ENCODE measurements at places on chromosomes 5 and 9. TPM values are rescaled to one million over a fixed set of nuclear protein-coding genes. Genes with fewer than 3 reads are reported as not detected.

The SPATA31C1 gene
- total RNA-seq, result not detected

The KIF2A gene
- 39.7 TPM for total RNA-seq

DNA sequence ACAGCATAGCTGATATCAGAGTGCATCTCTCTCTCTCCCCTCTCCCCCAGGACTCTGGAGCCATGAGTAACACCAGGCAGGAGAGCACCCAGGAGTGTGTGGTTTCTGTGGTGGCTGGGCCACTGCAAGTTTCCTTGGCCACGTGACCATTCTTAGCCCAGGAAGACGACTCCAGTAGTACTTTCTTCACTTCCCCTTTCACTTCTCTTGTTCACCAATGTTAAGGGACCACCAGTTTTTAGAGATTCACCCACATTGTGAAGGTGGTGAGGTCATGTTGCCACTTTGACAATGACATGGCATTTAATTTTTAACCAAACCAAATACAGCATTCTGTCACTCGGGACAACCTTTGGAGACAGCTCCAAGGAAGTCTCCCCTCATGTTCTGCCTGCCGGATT lies 17.9 kb upstream of the DAPK1 start:
- no peak for DNase-seq

- DNase-seq, result no peak
These were observed 790 bp upstream of the IARS1 start for GRCh38 chr9:92294297-92294676.

The NDFIP1 gene
- 16.8 TPM for total RNA-seq

The IL33 gene
- total RNA-seq, result 2.4 TPM

DNA sequence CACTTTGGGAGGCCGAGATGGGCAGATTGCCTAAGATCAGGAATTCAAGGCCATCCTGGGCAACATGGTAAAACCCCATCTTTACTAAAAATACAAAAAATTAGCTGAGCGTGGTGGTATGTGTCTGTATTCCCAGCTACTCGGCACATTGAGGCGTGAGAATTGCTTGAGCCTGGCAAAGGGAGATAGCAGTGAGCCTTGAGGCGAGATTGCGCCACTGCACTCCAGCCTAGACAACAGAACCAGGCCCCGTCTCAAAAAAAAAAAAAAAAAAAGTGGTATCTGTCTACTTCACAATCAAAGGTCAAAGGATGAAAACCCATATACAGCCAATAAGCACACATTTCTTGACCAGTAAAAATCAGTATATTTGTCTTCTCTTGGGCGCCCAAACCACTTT lies 728.5 kb upstream of the ADAMTS16 start:
- DNase-seq, result no peak

The ZFAND5 gene
- 60.9 TPM for total RNA-seq

DNA sequence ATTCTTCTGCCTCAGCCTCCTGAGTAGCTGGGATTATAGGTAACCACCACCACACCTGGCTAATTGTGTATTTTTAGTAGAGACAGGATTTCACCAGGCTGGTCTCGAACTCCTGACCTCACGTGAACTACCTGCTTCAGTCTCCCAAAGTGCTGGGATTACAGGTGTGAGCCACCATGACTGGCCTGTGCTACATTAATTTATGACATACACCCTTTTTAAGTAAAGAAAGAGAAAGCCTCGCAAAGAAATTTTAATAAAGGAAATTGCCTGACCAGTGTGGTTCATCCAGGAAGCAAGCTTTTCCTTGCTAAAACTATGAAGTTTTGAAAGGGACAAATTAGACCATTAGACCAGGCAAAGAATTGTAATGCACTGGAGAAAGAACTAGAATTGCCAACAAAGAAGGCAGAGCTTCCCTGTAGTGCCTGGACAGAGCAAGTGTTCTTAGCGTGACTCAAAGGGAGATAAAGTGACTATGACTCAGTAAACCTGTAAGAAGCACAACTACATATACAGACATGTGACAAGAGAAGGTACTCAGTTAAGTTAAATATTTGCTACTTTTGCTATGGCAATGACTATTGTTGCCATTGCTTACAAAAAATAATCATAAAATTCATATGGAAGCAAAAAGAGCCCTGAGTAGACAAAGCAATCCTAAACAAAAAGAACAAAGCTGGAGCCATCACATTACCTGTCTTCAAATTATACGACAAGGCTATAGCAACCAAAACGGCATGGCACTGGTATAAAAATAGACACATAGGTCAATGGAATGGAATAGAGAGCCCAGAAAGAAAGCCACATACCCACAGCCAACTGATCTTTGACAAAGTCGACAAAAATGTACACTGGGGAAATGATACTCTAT lies 54.6 kb downstream of the FYB1 start:
- peak; percentile 92 for DNase-seq

- no peak for DNase-seq
These were observed 335.6 kb downstream of the ZNF608 start for GRCh38 chr5:124410539-124411488.

The HMCN2 gene
- under 0.01 TPM for total RNA-seq

DNA sequence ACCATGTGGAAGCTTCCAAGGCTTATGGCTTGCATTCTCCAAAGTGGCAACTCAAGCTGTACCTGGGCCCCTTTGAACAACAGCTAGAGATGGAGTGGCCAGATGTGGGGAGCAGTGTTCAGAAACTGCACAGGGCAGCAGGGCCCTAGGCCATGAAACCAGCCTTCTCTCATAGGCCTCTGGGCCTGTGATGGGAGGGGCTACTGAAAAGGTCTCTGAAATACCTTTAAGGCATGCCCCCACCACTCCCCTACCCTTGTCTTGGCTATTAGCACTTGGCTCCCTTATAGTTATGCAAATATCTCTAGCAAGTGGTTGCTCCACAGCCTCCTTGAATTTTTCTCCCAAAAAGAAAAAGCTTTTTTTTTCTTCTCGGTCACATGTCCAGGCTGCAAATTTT lies 1014.6 kb downstream of the DTWD2 start:
- DNase-seq, result no peak

- DNase-seq, result no peak
These were observed 129.8 kb downstream of the CD180 start for GRCh38 chr5:67066815-67067214.

The IL3 gene
- total RNA-seq, result not detected

The C7 gene
- not detected for total RNA-seq

The WASHC1 gene
- total RNA-seq, result 7.4 TPM

The SLC6A7 gene
- not detected for total RNA-seq

- peak; percentile 56 for DNase-seq
These were observed 15.6 kb upstream of the DMXL1 start for GRCh38 chr5:119055294-119055693.

The S100Z gene
- not detected for total RNA-seq

GRCh38 chr9:117783828-117784227 lies 79.6 kb downstream of the TLR4 start:
- DNase-seq, result no peak

GRCh38 chr5:141915881-141916336 lies 7.8 kb upstream of the DELE1 start:
- no peak for DNase-seq

GRCh38 chr5:122680623-122681350 lies 94.1 kb upstream of the SNX2 start:
- no peak for DNase-seq

GRCh38 chr9:136590821-136591752 lies 45.2 kb upstream of the NOTCH1 start:
- no peak for DNase-seq

DNA sequence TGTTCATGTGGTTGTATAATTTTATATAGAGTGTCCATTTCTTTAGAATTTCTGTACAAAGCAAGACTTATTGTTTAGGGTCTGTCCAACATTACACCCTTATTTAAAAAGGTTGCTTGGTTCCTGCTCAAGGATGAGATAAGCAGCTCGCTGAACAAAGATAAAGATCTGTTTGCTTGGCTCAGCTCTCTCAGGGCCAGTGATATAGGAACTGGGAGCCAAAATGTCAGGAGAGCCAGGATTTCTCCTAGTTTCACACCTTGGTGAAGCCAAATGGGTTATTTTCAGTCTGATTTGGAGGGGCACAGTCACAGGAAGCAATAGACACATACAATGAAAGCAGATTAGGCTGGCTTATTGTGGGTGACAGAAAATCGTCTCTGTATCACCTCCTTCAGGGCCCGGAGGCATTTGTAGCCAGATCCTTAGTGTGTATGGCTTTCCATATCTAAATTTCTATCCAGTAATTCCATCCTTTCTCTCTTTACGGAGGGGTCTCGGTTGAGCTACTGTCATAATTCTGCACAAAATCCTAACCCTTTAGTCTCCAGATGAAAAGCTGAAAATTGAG lies 396.4 kb downstream of the TMEM232 start:
- DNase-seq, result no peak

The LCN2 gene
- total RNA-seq, result 48.4 TPM

The PAPPA gene
- total RNA-seq, result 1.3 TPM

The PCDHA1 gene
- under 0.01 TPM for total RNA-seq

The GFI1B gene
- total RNA-seq, result not detected

DNA sequence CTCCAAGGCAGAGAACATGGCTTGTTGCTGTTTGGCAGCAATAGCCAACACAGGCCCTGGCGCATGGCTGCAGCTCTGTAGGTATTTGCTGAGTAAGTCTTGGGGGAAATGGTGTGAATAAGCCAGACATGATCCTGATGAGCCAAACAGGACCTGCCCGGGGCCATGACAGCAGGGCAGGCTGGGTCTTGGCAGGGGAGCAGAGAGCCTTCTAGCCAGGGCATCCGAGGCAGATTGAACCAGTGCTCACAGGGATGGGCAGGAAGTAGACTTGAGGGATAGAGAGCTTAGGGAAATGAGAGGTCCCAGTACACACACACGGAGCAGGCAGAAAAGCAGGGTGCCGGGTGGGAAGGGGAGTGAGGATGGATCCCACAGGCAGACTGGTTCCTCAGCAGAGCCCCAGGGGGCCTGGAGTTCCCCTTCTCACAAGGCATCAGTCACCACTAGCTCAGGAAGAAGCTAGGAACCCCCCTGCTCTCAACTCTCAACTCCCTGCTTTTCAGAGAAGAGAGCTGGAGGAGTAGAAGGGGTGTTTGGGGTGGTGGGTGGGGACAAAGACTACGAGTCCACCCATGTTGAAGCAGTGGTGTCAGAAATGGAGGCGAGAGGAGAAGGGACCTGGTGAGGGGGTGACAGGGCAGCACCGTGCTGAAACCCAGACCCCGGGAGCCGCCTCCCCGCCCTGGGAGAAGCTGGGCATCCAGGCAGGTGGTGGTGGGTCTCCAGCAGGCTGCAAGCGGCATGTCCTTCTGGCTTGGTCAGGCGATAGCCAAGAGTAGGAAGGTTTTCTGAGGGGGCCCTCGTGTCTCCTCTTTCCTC lies 111.1 kb downstream of the RGS3 start:
- DNase-seq, result peak; percentile 94

- DNase-seq, result peak; percentile 11
These were observed 454.1 kb upstream of the NUDT12 start for GRCh38 chr5:104016646-104017045.

The HMMR gene
- 1.4 TPM for total RNA-seq

The CENPP gene
- total RNA-seq, result 1.3 TPM

The MUSK gene
- total RNA-seq, result not detected

DNA sequence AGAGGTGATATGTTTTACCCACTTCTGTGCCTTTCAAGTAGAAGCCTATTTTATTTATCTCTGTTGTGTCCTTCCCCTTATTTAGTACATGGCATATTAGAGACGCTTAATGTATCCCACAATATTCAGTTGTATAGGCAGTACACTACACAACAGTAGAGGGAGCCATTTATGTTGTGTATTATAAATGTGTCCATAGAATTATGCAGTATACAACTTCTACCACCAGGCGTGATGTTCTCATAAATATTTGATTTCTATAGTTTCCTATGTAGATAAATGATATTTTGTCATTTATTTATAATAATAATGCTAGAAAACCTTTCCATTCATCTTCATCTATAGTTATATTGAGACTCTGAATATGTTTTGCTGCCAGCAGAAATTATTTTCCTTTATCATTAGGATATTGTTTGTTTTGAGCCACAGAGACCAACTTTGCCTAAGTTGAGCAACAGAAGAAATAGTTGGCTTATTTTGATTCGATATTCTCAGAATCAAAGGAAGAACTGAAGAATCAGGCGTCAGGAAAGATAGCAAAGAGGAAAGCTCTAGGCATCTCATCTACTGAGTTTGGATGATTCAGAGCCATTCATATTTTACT lies 81.7 kb downstream of the ADAMTS19 start:
- DNase-seq, result peak; percentile 66

The NR4A3 gene
- not detected for total RNA-seq

All from bronchial epithelial cell (primary cell).